ENCODE measurements at places on chromosomes 7 and 10.

- no peak overlapping the region for H3K27ac ChIP-seq
- H3K36me3 ChIP-seq, result no peaks in the 10 kb centered on the region
Measured at GRCh38 chr10:76033457-76034196, 602.2 kb downstream of the LRMDA start.

DNA sequence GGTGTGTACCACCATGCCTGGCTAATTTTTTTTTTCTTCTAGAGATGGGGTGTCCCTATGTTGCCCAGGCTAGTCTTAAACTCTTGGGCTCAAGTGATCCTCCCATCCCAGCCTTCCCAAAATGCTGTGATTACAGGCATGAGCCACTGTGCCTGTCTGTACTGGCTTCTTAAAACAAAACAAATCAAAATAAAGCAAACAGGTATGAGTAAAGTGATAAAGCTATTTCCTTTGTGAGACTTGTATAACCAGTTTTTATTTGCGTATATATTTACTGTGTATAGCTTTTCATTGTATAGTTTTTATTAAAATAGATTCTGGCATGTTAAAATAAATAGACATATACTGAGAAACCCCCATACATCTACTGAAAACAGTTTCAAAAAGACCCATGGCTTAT is 14.3 kb downstream of the LCOR start:
- H3K27me3 ChIP-seq, result no peaks in the 10 kb centered on the region
- H3K4me1 ChIP-seq, result no peaks in the 10 kb centered on the region
- H3K36me3 ChIP-seq, result no peaks in the 10 kb centered on the region
- H3K4me3 ChIP-seq, result no peak overlapping the region

DNA sequence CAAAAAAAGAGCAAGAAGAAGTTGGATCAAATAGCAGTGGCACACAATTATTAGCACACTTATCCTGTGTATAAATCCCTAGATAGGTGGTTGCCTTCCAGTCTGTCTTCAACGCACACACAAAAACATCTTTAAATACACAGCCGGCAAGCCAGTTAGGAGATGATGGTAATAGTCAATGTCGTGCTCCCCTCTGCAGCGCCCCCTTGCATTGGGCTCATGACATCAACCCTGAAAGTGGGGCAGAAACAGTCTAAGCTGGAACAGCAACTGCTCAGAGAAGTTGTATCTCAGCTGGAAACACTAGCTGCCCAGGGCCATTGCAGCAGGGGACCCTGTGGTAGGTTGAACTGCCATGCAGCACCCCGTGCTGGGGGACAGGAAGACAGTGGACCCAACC is 179.5 kb upstream of the YAE1 start:
- peaks cover 2% of the 10 kb centered on the region for H3K27me3 ChIP-seq
- no peak for DNase-seq
- H3K4me3 ChIP-seq, result no peak overlapping the region
- no peaks in the 10 kb centered on the region for H3K36me3 ChIP-seq

DNA sequence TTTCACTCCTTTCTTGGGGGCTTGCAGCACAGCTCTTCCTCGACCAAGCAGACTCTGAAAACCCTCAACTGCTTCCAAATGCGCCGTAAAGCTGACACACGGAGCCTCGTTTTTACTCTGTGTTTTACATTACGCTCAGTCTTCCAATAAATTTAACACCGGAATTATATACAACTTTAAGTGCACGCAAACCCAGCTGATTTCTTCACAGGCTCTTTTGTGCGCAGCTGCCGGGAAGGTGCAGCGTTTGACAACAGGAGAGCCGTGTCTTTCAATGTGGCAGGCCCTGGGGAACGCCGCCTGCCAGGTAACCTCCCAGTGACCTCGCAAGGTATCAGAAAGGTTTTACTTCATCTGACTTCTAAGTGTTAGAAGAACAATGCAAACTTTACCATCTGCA is 35.0 kb downstream of the GFRA1 start:
- H3K27ac ChIP-seq, result no peak overlapping the region
- no peaks in the 10 kb centered on the region for H3K27me3 ChIP-seq
- H3K4me3 ChIP-seq, result no peak overlapping the region
- H3K4me1 ChIP-seq, result no peaks in the 10 kb centered on the region
- no peak for DNase-seq

- no peaks in the 10 kb centered on the region for H3K36me3 ChIP-seq
- peak overlapping the region; percentile 95 for H3K27ac ChIP-seq
- H3K4me1 ChIP-seq, result peaks cover 21% of the 10 kb centered on the region
Measured at GRCh38 chr10:119211176-119211575, 3.8 kb downstream of the GRK5 start.

GRCh38 chr10:70651661-70652060 is 20.6 kb upstream of the ADAMTS14 start:
- H3K4me3 ChIP-seq, result no peak overlapping the region
- H3K4me1 ChIP-seq, result peaks cover 9% of the 10 kb centered on the region
- DNase-seq, result no peak
- H3K27ac ChIP-seq, result no peak overlapping the region

DNA sequence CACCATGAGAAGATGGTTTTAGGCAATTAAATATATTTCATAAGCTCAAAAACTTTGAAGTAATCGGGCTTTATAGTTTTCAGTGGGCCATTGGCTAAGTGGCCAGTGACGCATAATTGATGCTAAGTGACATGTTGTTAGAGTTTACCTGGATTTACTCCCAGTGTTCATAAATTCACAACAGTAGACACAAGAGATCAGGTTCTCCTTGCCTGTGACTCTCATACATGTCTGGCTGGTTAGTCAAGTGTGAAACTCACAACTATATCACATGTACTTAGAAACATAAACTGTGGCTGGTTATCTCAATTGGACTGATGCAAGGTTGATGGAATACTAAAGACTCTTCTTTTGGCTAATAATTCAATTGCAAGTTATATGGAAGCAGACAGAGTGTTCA is 26.2 kb downstream of the ASB15 start:
- no peaks in the 10 kb centered on the region for H3K4me1 ChIP-seq
- H3K4me3 ChIP-seq, result no peak overlapping the region
- H3K36me3 ChIP-seq, result no peaks in the 10 kb centered on the region
- H3K27ac ChIP-seq, result no peak overlapping the region

DNA sequence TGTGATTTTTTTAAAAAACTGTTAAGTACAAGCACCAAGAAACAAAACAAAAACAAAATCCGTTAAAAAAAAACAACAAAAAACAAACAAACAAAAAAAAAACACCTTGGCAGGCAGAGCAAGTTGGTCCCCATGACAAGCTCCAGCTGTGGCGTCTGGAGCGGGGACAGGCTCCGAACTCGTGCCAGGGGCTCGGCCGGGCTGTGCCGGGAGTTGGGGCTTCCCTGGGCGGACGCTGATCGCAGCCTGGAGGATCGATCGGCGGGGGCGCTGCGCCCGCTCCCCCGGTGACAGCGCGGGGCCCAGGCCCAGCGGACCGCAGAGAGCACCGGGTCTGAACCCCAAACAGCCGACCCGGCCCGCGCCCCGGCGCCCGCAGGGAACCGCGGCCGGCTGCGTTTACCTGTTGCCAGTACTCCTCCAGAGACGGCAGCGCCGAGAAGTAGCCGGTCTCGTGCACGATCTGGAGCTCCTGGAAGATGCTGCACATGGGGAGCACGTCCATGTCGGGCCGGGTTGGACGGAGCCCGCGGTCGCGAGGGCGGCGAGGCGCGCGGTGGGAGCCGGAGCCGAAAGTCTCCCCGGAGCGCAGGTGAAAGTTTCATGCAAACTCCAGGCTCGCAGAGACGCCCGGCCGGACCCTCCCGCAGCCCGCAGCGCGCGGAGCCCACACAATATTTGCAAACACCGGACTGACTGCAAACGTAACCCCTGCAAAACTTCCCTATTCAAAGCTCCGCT is at the start of gene KLF6:
TSS of gene KLF6 (minus strand) at position 700 of the 741 bp plus-strand sequence. CDS start at position 505, 195 bp downstream.
- no peaks in the 10 kb centered on the region for H3K27me3 ChIP-seq
- H3K4me1 ChIP-seq, result peaks cover 13% of the 10 kb centered on the region
- no peak for DNase-seq
- H3K36me3 ChIP-seq, result peaks cover 25% of the 10 kb centered on the region
- H3K27ac ChIP-seq, result peak within 1 kb of the TSS; percentile 98

DNA sequence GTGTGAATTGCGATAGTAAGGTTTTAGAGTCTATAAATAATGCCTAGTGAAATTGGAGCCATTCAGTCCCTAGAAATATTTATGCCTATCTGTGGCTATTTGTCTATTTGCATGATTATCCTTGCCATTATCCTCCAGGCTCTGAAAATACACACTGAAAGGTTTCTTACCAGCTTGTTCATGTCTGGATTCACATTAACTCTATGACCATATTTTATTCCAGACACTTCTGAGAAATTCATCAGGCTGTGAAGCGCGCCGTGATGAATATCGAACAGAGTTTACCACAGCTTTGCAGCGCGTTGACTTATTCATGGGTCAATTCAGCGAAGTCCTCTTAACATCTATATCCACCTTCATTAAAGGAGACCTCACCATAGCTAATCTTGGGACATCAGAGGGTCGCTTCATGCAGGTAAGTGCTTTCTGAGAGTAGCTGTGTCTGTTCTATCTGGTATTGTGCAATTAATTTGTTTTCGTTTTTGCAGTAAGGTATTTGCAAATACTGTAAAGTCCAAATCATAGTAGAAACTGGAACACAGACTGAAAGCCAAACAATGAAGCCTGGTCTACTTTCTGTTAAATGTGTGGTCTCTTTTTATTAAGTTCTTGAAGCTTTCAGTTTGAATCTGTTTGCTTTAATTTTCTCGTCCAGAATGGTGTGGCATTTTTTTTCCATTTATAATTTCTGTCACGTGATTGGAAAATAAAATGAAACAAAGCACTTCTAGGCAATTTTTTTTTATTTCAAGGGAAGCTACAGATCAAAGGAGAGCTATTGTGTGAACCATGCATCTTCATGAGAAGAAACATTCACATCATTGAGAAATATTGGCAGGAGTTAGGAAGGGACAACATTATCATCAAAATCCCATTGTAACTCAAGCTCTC is 59.7 kb downstream of the MET start:
- no peaks in the 10 kb centered on the region for H3K4me1 ChIP-seq
- H3K36me3 ChIP-seq, result no peaks in the 10 kb centered on the region
- H3K27me3 ChIP-seq, result peaks cover 1% of the 10 kb centered on the region

DNA sequence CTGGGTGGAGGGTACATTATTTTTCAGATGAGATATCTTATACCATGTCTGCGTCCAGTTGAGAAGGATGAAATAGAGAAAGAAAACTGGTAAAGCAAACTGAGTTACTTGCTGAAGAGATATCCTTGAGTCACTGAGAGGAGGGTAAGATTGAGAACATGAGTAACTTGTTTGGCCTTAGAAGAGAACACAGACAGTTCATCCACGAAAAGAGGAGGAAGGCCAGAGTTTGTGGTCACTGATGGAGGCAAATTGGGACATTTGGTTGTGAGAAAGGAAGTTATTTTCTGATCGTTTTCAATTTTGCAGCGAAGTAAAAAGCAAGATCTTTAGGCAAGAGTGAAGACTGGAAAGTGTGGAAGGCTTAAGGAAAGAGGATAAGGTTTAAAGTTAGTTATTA is 15.6 kb downstream of the MBL2 start:
- DNase-seq, result no peak
- no peak overlapping the region for H3K4me3 ChIP-seq
- no peaks in the 10 kb centered on the region for H3K27me3 ChIP-seq
- H3K36me3 ChIP-seq, result no peaks in the 10 kb centered on the region

GRCh38 chr7:76267107-76267893 is 35.2 kb upstream of the HSPB1 start:
- no peaks in the 10 kb centered on the region for H3K27me3 ChIP-seq
- H3K4me1 ChIP-seq, result peaks cover 8% of the 10 kb centered on the region
- no peaks in the 10 kb centered on the region for H3K36me3 ChIP-seq
- no peak for DNase-seq
- no peak overlapping the region for H3K27ac ChIP-seq

- H3K27ac ChIP-seq, result no peak overlapping the region
- H3K4me3 ChIP-seq, result no peak overlapping the region
- DNase-seq, result no peak
- H3K36me3 ChIP-seq, result no peaks in the 10 kb centered on the region
Measured at GRCh38 chr7:155565596-155565995, 19.2 kb upstream of the CNPY1 start.

DNA sequence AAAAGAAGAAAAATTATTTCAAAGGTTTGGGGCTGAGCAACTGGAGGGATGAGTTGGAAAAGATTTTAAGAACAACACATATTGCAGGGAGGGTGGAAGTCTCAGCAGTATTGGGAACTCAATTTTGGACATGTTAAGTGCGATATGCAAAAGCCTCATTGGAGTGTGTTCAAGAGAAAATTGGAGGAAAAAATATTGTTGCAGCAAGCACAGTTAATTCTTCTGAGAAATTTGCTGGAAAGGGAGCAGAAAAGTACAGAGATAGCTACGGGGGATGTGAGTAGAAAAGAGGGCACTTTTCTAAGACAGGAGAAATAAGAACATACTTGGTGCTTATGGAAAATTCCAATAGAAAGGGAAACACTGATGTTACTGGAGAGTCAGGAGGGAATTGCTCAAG is 59.8 kb upstream of the MAGI2 start:
- no peaks in the 10 kb centered on the region for H3K4me1 ChIP-seq
- no peaks in the 10 kb centered on the region for H3K36me3 ChIP-seq
- no peak overlapping the region for H3K4me3 ChIP-seq
- no peak overlapping the region for H3K27ac ChIP-seq
- DNase-seq, result no peak
- H3K27me3 ChIP-seq, result no peaks in the 10 kb centered on the region

DNA sequence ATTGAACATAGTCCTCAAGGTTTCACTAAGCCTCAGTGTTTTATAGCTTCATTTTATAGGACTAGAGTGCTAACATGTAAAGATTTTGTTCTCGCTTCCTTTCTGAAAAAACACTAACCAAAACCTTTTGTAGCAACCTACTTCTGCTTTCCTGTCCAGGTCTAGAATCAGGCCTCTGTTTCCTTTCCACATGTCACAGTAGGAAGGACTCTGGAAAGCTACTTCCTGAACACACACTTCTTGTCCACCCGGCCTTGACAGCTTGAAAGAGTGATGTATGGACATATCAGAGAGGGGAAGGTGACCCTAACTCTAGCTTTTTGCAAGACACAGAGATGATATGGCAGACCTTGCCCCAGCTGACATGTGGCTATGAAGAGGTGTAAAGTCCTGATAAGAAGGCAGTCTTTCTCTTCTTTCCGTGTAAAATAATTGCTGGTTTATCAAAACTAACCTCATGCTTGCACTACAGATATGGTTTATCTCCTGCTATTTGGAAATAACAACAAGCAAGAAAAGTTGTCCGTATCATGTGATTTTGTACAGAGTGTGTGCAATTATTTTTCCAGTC is 175.4 kb downstream of the SKAP2 start:
- H3K27me3 ChIP-seq, result no peaks in the 10 kb centered on the region
- no peak overlapping the region for H3K27ac ChIP-seq
- peaks cover 14% of the 10 kb centered on the region for H3K4me1 ChIP-seq
- DNase-seq, result peak; percentile 24
- H3K4me3 ChIP-seq, result no peak overlapping the region

GRCh38 chr7:70312336-70312735 is 714.1 kb downstream of the AUTS2 start:
- H3K4me3 ChIP-seq, result no peak overlapping the region
- H3K27ac ChIP-seq, result no peak overlapping the region
- no peaks in the 10 kb centered on the region for H3K4me1 ChIP-seq
- no peaks in the 10 kb centered on the region for H3K36me3 ChIP-seq

DNA sequence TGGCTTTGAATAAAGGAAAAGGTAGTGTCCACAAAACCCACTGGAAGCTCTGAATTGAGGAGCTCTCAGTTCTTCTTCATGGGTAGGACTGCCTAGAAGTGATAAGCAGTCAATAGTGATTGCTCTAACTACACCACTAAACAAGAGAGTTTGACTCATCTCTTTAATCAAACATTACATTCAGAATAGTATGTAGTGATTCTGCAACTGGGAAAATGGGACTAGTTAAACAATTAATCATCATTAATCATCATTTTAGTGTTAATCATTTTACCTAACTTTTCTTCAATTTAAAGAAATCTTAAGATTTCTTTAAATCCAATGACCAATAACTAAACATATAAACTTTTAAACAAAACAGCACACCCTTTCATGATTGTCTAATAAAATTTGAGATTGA is 484.0 kb upstream of the FZD8 start:
- no peaks in the 10 kb centered on the region for H3K4me1 ChIP-seq
- H3K4me3 ChIP-seq, result no peak overlapping the region
- H3K36me3 ChIP-seq, result no peaks in the 10 kb centered on the region

Data from GM12878 (cell line).